Stimulated activated CD8-positive, alpha-beta memory T cell treated with anti-CD3 and anti-CD28 coated beads, Interleukin-12 subunit alpha, Interleukin-12 subunit beta, amount 100 ng/mL, for 1 hour (primary cell): ENCODE measurements at places on chromosomes 3 and 15.

GRCh38 chr3:147333098-147333497 lies 73.2 kb downstream of the ZIC4 start:
- DNase-seq = no peak

DNA sequence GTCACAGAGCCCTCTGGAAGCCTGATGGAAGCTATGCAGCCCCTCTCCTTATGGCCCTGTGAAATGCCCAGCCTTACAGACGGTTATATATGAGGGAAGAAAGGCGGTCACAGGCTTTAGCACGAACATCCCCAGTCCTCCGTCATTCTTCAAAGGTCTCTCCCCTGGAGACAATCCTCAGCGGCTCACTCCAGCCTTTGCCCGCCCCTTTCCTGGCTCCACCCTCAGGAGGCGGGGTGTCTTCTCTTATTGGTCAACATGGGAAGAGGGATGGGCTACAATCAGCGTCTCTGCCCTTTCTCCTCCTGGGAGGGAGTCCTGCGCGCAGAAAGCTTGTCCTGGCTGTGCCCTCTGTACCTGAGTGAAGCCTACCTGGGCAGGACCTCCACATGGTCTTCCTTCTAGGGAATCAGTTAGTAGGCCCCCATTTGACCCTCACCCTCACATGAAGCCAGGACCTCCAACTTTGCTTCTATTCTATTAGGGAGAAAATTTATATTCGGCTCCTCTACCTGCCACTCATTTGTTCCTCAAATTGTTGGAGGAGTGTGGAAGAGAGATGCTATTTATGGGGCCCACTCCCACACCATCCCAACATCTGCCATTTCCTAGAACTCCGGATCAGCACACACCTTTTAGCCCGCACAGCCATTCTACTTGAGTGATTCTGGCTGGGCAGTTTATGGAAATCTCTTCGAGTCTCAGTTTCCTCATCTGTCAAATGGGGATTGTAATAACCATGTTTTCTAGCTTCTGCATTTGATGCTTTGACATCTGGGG lies 112.9 kb upstream of the SLC6A11 start:
- DNase-seq = no peak

DNA sequence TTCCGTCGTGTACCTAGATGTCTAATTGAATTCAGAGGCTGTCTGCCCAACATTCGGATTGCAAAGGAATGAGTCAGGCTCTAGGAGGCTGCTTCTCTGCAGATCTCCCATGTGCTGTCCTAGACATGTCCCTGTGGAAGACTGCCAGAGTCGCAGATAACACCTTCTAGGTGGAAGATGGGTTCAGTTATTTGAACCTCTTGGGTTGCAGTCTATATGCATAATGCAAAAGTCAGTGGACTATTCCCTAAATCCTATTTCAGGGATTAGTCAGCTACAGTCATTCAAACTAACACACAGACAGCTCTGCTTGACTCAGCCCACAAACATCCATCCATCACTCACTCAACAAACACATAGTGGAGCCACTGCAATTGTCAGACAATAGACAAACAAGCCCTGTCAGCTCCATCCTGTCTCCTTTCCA lies 300.0 kb upstream of the CTNNB1 start:
- no peak for DNase-seq

DNA sequence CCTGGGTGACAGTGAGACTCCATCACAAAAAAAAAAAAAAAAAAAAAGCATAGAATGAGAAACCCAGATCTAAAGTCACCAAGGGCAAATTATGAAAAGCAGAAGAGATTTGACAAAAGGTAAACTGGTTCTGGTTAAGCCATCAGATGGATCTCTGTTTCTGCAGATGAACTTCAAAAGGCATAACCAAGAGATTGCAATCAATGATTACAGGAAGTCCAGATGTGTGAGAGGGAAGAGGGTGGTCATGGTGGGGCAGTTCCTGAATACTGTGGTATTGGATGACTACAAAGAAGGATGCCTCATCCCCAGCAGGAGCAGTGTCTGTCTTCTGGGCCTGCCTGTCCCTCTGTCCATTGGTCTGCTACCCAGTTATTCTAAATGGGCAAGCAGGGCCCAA lies 3.8 kb downstream of the P4HTM start:
- DNase-seq = no peak

DNA sequence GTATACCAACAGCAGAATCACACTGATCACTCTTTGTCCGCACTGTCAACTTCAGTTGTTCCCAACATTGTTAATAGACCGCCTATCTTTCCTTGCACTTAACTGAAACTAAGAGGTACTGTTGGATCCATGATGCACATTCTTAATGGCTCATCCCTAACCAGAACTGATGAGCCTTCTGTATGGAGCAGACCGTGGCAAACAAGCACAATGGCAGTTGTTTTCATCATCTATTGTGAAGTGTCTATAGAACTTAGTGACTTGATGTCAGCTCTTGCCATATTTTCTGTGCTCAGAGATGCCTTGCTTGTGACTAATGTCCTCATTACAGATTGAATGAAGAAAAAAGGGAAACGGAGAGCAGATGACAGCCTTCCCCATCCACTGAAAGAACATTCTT lies 347.4 kb downstream of the NLGN1 start:
- DNase-seq = no peak

GRCh38 chr3:162285259-162285658 lies 788.7 kb downstream of the OTOL1 start:
- no peak for DNase-seq

GRCh38 chr15:33277689-33278088 lies 33.1 kb upstream of the RYR3 start:
- DNase-seq = no peak
